ENCODE measurements at places on chromosomes 13 and 19.
A peak's percentile ranks its signal among the peaks of the same experiment; 100 is the strongest.

- no peaks in the 10 kb centered on the region for H3K36me3 ChIP-seq
- no peak overlapping the region for H3K27ac ChIP-seq
- no peak overlapping the region for H3K4me3 ChIP-seq
- H3K4me1 ChIP-seq, result peaks cover 4% of the 10 kb centered on the region
- no peak for DNase-seq
Observed at GRCh38 chr13:51635137-51635878, 51.0 kb downstream of the WDFY2 start.

DNA sequence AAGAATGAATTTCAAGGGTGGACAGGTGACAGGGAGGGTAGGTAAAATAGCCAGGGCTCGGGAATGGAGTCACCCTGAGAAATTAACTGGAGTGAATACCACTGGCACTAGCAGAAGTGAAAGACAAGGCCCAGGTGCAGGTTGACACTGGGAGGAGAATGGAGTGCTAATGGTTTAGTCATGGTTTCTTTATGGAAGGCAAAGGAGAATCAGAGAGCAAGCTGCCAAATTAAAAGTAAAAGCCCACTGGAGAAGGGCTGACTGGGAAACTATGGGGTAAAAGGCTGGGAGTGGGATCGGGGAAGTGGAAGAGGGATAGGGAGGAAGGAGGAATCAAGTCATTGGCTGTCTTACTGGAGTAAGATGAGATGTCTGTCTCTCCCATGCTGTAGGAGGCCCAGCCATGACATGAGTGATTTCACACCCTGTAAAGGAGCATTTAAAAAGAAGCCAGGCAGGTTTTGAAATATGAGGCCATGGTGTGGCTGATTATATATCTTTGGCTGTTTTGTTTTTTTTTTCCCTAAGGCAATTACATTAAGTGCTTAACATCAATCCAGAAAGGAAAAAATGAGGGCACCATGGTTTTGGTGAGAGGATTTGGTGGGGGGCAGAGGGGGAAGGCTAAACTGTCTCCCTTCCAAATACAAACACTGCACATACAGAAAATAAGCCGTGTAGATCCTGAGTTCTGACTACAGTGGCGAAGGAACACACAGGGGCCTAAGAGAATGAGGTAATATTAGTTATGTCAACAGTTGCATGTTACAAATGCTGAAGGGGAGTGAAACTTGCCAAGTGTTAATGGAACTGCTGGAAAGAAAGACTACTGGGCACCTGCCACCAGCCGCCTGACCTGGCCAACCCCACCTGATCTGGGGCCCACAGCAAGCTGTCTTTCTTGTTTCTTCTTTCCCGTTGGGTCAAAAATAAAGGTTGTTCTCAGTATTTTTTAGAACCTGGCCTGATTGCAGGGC lies 183.5 kb upstream of the TSC22D1 start:
- H3K27me3 ChIP-seq, result no peaks in the 10 kb centered on the region
- no peaks in the 10 kb centered on the region for H3K4me1 ChIP-seq
- H3K4me3 ChIP-seq, result no peak overlapping the region
- DNase-seq, result no peak
- H3K36me3 ChIP-seq, result no peaks in the 10 kb centered on the region

GRCh38 chr13:101204270-101205020 lies 211.9 kb downstream of the NALCN start:
- no peak for DNase-seq
- no peak overlapping the region for H3K27ac ChIP-seq
- no peak overlapping the region for H3K4me3 ChIP-seq
- no peaks in the 10 kb centered on the region for H3K36me3 ChIP-seq

GRCh38 chr19:6088602-6089049 lies 21.7 kb downstream of the RFX2 start:
- peaks cover 10% of the 10 kb centered on the region for H3K4me1 ChIP-seq
- H3K4me3 ChIP-seq, result no peak overlapping the region
- no peaks in the 10 kb centered on the region for H3K27me3 ChIP-seq
- H3K36me3 ChIP-seq, result no peaks in the 10 kb centered on the region
- no peak overlapping the region for H3K27ac ChIP-seq
- DNase-seq, result no peak

GRCh38 chr19:14433554-14434501 lies 722 bp downstream of the PKN1 start:
- H3K27me3 ChIP-seq, result no peaks in the 10 kb centered on the region
- peak; percentile 39 for DNase-seq
- H3K4me3 ChIP-seq, result peak overlapping the region; percentile 65
- peak overlapping the region; percentile 73 for H3K27ac ChIP-seq
- peaks cover 3% of the 10 kb centered on the region for H3K36me3 ChIP-seq

- no peaks in the 10 kb centered on the region for H3K27me3 ChIP-seq
- no peak for DNase-seq
- no peaks in the 10 kb centered on the region for H3K36me3 ChIP-seq
- no peak overlapping the region for H3K4me3 ChIP-seq
Observed at GRCh38 chr19:32041681-32042292, 303.6 kb upstream of the ZNF507 start.

GRCh38 chr13:113862931-113863523 lies 849 bp downstream of the GAS6 start:
- no peaks in the 10 kb centered on the region for H3K36me3 ChIP-seq
- H3K27ac ChIP-seq, result no peak overlapping the region
- H3K4me3 ChIP-seq, result peak overlapping the region; percentile 54
- H3K4me1 ChIP-seq, result peaks cover 4% of the 10 kb centered on the region

- H3K36me3 ChIP-seq, result no peaks in the 10 kb centered on the region
- no peaks in the 10 kb centered on the region for H3K4me1 ChIP-seq
- no peak overlapping the region for H3K27ac ChIP-seq
- peaks cover 2% of the 10 kb centered on the region for H3K27me3 ChIP-seq
- no peak for DNase-seq
- H3K4me3 ChIP-seq, result no peak overlapping the region
Observed at GRCh38 chr19:33219261-33219815, 6.3 kb downstream of the SLC7A10 start.

DNA sequence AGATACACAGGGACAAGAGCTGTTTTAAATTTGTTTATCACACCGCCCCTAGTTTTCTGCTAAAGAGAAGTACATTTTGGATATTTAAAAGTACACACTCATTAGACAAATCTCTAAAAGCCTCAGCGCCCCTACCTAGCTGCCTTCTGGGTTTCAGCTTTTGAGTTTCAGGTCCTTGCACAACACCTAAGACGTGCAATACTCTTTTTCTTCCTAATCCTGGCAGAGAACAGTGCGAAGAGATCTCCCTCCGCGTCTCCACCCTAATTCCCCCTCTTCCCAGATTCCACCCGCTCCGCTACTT lies 421 bp upstream of the KLF5 start:
- H3K27me3 ChIP-seq, result no peaks in the 10 kb centered on the region
- no peak overlapping the region for H3K27ac ChIP-seq
- H3K4me1 ChIP-seq, result peaks cover 6% of the 10 kb centered on the region

DNA sequence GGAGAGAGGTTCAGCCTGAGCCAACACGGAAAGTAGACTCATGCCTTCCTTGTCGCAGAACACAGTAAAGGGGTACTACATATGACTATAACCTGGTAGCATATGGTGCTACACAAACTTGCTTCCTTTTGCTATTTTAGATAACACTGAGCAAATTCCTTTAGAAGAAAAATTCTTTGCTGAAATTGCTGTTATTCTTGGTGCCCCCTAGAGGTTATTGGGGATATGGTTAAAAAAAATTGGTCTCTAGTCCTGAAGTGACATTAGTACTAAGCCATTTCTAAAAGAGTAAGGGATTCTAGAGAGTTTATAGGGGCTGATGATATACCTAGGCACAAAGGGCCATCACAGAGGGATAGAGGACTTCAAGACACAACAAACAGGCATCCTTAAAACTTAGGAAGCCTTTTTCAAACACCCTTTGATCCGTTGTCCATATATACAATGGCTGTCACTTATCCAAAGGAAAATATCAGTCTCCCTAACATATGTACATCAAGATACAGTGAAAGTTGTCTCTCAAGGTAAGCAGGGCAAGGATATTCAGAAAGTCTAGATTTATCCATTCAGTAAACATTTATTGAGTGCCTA lies 13.9 kb upstream of the HS6ST3 start:
- DNase-seq, result no peak
- no peaks in the 10 kb centered on the region for H3K36me3 ChIP-seq
- no peak overlapping the region for H3K4me3 ChIP-seq
- no peak overlapping the region for H3K27ac ChIP-seq
- H3K4me1 ChIP-seq, result no peaks in the 10 kb centered on the region

- H3K36me3 ChIP-seq, result no peaks in the 10 kb centered on the region
- no peak for DNase-seq
- no peaks in the 10 kb centered on the region for H3K27me3 ChIP-seq
- no peak overlapping the region for H3K4me3 ChIP-seq
Observed at GRCh38 chr19:54817670-54818536, 1.6 kb downstream of the KIR3DL1 start.

GRCh38 chr13:109385242-109385560 lies 401.2 kb downstream of the IRS2 start:
- H3K36me3 ChIP-seq, result no peaks in the 10 kb centered on the region
- no peaks in the 10 kb centered on the region for H3K27me3 ChIP-seq
- no peak overlapping the region for H3K4me3 ChIP-seq
- H3K27ac ChIP-seq, result no peak overlapping the region

DNA sequence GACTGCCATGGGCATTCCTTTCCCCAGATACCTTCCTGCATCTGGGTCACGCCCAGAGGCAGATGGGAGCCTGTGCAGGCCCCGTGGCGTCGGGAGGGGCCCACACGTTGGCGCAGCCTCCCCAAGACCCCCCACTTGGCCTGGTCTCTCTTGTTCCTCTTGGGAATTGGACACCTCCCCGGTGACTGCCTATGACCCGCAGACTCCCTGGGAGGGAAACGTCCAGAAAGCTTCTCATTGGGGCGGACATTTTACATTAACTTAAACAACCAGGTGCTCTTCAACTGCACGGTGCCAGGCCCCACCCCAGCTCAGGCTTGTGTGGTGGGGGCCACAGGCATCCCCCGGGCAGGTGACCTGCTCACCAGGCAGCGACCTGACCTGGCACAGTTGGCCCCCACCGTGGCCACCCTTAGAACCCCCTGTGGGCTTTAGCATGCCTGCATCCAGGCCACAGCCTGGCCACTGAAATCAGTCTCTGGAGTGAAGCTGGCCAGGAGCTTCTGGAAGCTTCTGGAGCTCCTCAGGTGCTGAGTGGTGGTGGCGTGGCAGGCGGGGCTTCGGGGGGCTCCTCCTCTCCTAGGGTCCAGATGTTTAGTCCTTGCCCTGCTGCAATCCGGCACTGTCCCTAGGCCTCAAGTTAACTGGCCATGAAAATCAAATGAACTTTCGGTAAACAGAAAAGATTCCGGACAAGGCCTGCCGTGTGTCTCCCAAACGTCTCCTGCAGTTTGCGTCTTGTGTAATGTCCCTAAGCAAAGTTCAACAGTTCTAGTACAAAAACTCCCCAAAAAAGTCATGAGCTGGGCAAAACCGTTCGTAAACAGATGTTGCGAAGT lies 8.5 kb upstream of the PROZ start:
- peaks cover 22% of the 10 kb centered on the region for H3K4me1 ChIP-seq
- DNase-seq, result no peak
- no peaks in the 10 kb centered on the region for H3K27me3 ChIP-seq
- no peaks in the 10 kb centered on the region for H3K36me3 ChIP-seq

- no peaks in the 10 kb centered on the region for H3K36me3 ChIP-seq
- no peaks in the 10 kb centered on the region for H3K27me3 ChIP-seq
Observed at GRCh38 chr19:11347546-11348039, 1.3 kb downstream of the CCDC159 start.

DNA sequence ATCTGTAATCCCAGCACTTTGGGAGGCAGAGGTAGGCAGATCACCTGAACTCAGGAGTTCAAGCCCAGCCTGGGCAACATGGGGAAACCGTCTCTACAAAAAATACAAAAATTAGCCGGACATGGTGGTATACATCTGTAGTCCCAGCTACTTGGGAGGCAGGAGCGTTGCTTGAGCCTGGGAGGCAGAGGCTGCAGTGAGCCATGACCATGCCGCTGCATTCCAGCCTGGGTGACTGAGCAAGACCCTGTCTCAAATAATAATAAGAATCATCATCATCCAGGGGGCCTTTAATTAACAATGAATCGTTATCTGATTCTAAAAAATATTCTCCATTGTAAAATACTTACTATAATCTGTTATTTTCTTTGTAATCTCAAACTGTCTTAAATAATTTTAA lies 283.4 kb downstream of the DACH1 start:
- no peak for DNase-seq
- no peaks in the 10 kb centered on the region for H3K4me1 ChIP-seq
- H3K36me3 ChIP-seq, result no peaks in the 10 kb centered on the region

GRCh38 chr19:2475018-2475701 lies 767 bp upstream of the GADD45B start:
- peak overlapping the region; percentile 89 for H3K27ac ChIP-seq
- DNase-seq, result peak; percentile 42
- H3K27me3 ChIP-seq, result no peaks in the 10 kb centered on the region
- H3K4me3 ChIP-seq, result peak overlapping the region; percentile 94
- H3K36me3 ChIP-seq, result peaks cover 12% of the 10 kb centered on the region

GRCh38 chr13:48720621-48721020 lies 66.9 kb downstream of the CYSLTR2 start:
- no peak for DNase-seq
- H3K27ac ChIP-seq, result no peak overlapping the region

DNA sequence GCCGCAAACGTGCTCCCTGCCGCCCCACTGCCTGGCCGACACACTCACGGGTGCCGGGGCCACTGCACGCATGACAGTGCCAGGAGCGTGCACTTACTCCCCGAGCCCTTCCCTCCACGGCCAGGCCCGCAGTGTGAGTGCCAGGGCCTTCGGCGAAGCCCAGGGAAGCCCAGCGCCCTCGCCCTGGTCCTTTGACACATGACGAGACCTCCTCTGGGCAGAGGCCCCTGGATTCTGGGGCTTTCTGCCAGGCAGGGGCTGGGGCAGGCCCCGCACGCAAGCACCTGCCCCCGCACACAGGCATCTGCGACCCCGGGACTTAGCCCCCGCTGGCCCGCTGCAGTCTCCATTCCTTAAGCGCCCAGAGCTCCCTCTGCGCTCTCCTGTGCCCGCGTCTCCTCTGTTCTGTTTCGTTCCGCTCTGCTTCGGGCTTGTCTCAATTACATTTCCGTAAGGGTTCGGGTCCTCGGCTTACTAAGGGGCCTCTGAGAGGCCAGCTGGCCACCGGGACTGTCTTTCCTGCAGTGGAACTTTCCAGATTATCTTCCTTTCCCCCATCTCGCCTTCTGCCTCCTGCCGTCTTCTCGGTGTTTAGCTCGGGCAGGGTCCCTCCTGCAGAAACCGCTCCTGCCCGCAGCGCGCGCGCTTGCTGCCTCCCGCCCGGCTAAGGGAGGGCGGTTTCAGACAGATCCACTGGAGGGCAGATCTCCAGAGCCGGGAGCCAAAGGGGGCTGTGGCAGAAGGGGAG lies 98.8 kb downstream of the ING1 start:
- peaks cover 26% of the 10 kb centered on the region for H3K27me3 ChIP-seq
- H3K36me3 ChIP-seq, result no peaks in the 10 kb centered on the region
- peak overlapping the region; percentile 32 for H3K4me3 ChIP-seq
- H3K4me1 ChIP-seq, result peaks cover 4% of the 10 kb centered on the region

DNA sequence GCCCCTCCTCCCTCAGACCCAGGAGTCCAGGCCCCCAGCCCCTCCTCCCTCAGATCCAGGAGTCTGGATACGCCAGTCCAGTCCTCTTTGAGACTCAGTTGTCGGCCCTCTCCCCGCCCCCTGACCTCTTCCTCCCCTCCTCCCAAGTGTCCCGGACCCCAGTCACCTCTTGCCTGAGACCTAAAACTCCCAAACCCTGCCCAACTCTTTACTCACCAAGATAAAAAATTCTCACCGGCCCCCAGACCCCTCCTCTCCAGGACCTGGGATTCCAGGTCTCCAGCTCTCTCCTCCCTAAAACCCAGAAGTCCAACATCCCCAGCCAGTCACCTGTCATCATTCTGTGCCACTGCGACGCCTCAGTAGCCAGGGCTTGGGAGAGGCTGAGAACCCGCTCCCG lies 1.4 kb upstream of the HSD17B14 start:
- H3K27me3 ChIP-seq, result no peaks in the 10 kb centered on the region
- no peak for DNase-seq
- H3K4me1 ChIP-seq, result peaks cover 18% of the 10 kb centered on the region
- no peak overlapping the region for H3K27ac ChIP-seq

Data from effector memory CD4-positive, alpha-beta T cell (primary cell).